ENCODE measurements at places on chromosomes 12 and 14. TPM values are rescaled to one million over a fixed set of nuclear protein-coding genes. Genes with fewer than 3 reads are reported as not detected.

The CATSPERB gene
- total RNA-seq: 3.7 TPM

The SYCP3 gene
- total RNA-seq: 0.47 TPM

The PIP4K2C gene
- 13.6 TPM for total RNA-seq

The KCNMB4 gene
- 67.2 TPM for total RNA-seq

The PXN gene
- total RNA-seq: 2.8 TPM

The KLRF1 gene
- 0.47 TPM for total RNA-seq

The CCDC88C gene
- 14.3 TPM for total RNA-seq

The PMCH gene
- not detected for total RNA-seq

The SLC24A4 gene
- total RNA-seq: 0.31 TPM

The PLCZ1 gene
- not detected for total RNA-seq

The DPPA3 gene
- total RNA-seq: not detected

Data from occipital lobe (tissue), 3 donors.